ENCODE measurements at places on chromosomes 7 and 10.

DNA sequence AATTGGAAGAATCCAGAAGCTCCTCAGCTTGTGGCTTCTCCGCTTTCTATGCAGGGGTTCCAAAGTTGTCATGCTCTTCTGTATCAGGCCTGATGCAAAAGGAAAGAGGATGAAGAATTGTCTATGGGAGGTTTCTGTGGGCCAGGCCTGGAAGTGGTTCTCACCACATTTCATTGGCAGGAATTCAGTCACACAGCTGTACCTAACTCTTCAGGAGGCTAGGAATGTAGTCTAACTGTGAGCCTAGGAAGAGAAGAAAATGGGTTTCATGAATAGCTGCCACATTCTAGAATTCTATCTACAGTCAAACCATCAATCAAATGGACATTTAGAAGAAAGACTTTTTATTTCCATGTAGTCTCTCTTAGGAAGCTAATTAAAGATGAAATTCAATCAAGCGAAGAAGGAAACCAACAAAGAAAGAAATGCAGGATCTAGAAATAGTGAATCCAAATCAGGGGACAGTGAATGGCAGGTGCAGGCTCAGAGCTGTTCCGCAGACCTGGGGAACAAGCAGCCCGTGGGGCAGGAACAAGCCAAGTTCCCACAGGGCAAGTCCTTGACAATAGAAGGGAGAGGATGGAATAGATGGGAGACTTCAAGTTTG lies 25.4 kb upstream of the USP6NL start:
- no peak for DNase-seq

- no peak for DNase-seq
These were observed 88.6 kb downstream of the XRCC2 start for GRCh38 chr7:152587366-152587765.

GRCh38 chr7:64907641-64908326 lies 4.7 kb downstream of the ZNF273 start:
- DNase-seq, result no peak

DNA sequence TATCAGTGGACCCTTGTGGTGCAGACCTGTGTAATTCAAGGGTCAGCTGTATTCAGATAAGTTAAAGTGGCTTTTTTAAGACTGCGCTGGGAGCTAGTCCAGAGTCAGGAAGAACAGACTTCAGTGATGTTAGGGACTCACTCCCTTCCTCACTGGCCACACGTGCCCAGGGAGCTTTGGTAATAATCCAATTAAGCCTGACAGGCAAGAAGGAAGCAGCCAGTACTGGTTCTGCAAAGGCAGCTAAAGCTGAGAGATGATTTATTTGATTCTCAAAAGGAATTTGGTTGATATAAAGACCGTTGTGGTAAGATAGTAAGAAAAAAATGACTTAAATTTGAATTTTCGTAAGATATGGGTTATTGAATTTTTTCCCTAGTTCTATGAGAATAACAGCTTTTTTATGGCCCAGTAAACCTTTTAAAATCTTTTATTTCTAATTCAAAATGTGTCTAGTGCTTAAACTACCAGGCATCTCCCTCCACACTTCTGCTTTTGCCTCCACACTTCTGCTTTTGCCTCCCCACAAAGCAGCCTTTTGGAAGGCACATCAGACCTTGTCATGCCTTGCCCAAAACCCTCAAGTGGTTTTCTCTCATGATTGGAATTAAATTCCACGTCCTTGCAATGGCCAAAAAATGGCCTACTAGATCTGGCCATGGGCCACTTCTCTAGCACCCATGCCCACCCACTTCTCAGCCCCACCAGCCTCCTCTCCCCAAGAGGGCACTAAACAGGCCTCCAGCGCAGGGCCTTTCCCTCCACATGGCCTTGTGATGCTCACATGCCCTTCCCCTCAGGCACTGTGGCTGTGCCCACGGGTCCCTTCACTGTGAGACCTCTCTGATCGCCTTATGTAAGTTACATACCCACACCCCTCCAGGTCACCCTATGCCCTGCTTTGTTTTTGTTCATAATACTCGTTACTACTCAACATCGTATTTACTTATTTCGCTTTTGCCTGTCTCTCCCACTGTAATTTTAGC lies 92.5 kb downstream of the POU6F2 start:
- no peak for DNase-seq

DNA sequence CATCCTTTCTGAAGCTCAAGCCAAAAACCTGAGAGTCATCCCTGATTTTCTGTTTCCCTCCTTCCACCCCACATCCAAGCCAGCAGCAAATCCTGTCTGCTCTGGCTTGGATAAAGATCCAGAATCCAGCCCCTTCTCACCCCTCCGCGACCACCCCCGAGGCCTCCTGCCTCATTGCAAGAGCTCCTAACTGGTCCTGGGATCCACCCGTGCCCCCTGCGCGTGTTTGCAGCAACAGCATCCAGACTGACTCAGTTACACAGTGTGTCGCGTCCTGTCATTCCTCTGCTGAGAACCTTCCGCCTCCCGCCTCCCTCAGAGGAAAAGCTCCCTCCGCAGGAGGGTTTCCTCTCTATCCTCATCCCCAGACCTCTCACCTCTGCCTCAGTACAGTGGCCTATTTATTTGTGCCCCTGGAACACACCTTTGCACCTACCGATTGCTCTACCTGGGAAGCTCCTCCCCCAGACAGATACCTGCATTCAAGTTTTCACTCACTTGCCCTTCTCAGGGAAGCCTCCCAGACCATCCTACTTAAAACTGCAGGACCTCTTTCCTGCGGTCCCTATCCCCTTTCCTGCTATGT lies 21.6 kb upstream of the GRID1 start:
- DNase-seq, result no peak

DNA sequence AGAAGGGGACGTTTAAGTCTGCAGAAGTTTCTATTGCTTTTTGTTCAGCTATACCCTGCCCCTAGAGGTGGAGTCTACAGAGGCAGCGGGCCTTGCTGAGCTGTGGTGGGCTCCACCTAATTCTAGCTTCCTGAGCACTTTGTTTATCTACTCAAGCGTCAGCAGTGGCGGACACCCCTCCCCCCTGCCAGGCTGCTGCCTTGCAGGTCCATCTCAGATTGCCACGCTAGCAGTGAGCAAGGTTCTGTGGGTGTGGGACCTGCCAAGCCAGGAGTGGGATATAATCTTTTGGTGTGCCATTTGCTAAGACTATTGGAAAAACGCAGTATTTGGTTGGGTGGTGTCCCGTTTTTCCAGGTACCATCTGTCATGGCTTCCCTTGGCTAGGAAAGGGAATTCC lies 147.3 kb upstream of the PRPS1L1 start:
- no peak for DNase-seq

DNA sequence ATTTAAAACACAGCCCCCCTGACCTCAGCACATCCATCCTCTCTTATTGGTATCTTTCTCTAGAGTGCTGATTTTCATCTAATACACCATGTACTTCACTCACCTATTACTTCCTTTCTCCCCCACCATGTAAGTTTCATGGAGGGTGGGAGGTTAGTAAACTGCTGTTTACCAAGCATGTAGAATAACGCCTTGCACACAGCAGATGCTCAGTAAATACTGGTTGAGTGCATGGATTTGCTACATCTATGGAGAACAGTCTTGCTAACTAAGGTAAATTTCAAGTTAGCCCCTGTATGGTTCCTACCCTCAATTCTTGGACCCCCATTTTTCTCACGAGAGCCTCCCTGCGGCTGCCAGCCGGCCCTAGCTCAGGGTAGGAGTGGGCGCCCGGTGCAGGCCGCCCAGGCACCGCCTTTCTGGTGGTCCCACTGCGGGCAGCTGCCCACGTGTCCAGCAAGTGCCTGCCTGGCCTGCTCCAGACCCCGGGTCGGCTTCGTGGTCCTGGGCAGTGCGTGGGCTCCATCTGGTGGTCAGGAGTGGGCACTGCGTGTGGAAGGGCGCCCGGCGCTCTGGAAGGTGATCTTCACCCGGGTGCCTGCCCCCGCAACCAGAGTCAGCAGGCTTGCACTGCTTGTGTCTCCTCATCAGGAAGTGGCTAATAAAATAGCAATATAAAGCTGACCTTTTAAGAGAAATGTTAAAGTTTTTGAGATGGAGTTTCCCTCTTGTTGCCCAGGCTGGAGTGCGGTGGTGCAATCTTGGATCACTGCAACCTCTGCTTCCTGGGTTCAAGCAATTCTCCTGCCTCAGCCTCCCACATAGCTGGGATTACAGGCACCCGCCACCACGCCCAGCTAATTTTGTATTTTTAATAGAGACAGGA lies 63.4 kb upstream of the DNAJB6 start:
- DNase-seq, result peak; percentile 70

- DNase-seq, result no peak
These were observed 95.4 kb downstream of the HGF start for GRCh38 chr7:81674431-81674830.

- no peak for DNase-seq
These were observed 111.9 kb downstream of the GALNT17 start for GRCh38 chr7:71243736-71244410.

- DNase-seq, result no peak
These were observed 128.7 kb downstream of the INSYN2A start for GRCh38 chr10:127067542-127068194.

GRCh38 chr10:103679096-103679790 lies 176.1 kb downstream of the SH3PXD2A start:
- no peak for DNase-seq

GRCh38 chr7:105644937-105645336 lies 63.6 kb upstream of the EFCAB10 start:
- no peak for DNase-seq

GRCh38 chr7:80450621-80451308 lies 61.1 kb downstream of the GNAT3 start:
- DNase-seq, result no peak

DNA sequence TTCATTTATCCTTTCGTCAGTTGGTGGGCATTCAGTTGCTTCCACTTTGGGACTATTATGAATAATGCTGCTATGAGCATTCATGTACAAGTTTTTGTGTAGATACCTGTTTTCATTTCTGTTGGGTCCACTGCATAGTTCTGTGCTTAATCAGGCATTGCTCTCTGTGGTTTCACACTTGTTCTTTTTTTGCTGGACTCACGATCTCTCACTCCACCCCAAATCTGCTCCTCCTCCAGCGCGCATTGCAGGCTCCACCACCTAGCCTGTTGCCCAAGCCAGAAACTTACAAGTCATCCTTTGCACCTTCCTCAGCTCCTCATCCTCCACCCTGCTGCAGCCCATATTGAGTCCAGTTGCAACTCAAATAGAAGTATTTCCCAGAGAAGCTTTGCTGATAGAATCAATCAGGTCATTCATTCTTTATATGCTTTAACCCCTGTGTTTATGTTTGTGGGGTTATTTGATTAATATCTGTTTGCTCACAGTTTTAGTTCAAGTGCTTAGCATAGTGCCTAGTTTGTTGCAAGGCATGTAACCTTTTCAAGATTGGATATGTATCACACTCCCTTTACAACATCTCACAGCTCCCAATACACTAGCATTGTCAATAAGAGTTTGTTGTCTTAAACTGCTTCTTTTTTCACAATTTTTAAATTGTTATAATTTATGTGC lies 16.6 kb upstream of the AFAP1L2 start:
- no peak for DNase-seq

DNA sequence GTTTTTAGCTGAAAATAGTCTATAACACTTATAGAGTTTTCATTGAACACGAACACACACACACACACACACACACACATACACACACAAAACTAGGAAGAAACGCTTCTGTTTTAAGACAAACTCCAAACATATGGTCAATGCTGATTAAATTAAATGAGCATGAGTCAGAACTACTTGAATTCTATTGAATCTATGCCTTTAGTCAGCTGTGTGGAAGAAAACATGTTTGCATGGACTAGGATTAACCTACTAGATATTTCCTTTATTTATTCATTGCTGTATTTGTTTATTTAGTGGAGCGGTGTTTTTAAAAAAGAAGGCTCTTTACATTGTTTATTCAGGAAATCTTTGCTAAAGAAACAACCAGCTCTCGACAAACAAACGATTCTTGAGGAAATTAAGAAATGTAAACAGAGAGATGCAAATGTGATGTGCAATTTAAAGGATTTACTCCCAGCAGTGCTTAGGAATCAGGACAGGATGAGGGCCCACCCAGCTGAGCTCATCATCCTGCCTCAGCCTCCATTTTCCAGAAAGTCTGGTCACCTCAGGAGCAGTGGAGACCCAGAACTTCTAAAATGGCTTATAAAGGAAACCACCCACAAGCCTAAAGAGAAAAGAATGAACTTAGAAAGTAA lies 83.2 kb downstream of the PDE1C start:
- no peak for DNase-seq

DNA sequence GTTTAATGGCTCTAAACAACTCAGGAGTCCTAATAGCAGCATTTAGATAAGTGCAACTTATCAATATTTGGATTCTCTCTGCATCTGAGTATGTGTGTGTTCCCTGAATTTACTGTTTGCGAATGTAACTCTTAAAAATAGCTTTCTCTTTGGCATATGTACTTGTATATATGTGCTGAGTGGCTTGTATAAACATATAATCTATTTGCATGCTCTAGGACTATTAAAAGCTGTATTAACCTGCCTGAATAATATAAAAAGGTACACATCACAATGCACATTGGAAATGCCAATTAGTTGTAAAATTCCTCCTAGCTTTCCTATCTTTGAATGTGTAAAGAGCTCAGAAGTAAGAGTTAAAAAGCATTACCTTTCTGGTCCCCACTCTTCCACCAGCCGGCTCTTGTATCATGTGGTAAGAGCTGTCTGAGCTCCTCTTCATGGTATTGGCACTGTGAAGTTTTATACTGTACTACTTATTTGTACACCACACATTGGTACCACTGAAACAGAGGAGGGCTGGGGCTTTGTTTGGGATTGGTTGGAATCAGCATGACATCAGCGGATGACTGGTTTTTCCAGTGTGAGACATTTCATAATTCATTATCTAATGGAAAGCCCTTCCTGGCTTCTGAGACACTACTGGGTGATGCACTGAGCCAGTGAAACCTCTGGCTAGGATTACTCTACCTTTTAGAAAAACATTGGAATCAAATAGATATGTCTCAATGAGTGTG lies at the start of gene INHBA:
Gene INHBA (minus strand): TSS at position 456 of the 737 bp plus-strand sequence. CDS start 2,716 bp downstream, outside the sequence.
- no peak for DNase-seq

- no peak for DNase-seq
These were observed 21.7 kb upstream of the MALSU1 start for GRCh38 chr7:23277359-23277989.

Data from activated CD8-positive, alpha-beta memory T cell treated with anti-CD3 and anti-CD28 coated beads, Interleukin-2, amount 50 U/mL, for 4 hours (primary cell).